NCI-H1436 (cell line): ENCODE measurements at places on chromosomes 3 and 15.

- DNase-seq, result no peak
Observed at GRCh38 chr3:150248116-150248887, 159.8 kb upstream of the TSC22D2 start.

- no peak for DNase-seq
Observed at GRCh38 chr3:126661532-126662364, 6.8 kb upstream of the TXNRD3 start.

DNA sequence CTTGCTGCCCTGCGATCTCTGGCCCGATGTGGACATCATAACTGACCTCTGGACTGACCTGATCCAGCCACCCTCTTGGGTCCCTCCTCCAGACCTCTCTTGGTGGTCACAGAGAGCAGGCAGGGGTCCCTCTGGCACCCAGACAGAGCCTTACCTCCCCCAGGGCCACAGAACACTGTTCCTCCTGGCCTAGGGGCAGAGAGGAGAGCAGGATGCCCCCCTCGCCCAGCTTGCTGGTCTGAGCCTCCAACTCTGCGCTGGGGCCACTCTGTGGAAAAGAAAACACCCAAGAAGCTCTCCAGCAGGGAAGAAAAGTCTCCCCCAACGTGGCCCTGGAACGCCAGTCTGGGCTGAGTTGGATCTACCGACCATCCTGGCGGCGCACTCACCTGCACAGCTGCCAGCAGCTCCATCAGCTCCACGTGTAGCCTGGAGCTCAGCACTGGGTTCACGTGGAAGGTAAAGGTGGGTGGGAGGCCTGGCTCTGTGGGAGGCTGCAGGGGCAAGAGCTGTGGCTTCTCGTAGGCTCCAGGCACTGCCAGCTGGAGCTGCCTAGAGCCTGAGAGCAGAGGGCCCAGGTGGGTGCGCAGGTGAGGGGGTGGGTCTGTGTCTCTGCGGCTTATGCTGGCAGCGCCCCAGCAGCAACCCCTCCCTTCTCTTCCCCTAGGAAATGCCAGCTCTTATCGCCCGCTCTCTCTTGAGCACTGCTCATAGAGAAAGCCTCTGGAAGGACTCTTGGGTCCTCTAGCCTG, 6.0 kb downstream of the PLA2G4F start:
- DNase-seq, result no peak

GRCh38 chr15:40762919-40763800, 708 bp upstream of the GCHFR start:
- peak; percentile 71 for DNase-seq

DNA sequence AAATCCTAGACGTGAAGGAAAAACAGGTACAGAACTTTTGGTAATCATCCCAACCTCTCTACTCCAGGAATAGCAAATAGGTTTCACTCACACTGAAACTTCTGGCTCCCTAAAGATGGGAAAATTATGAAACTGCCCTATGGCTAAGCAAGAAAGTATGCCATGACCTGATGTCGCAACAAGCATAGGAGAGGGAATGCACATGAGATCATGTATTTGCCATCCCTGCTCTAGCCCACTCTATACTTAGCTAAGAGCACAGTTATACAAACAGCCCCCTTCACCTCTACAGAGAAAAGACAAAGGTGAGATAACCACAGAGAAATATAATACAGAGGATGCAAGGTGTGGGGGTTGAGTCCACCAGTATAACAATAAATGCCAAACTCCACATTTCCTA, 102.7 kb downstream of the TBC1D5 start:
- no peak for DNase-seq

GRCh38 chr3:148150141-148150540, 547.6 kb upstream of the AGTR1 start:
- no peak for DNase-seq

GRCh38 chr3:143934791-143935190, 36.8 kb upstream of the DIPK2A start:
- no peak for DNase-seq

- DNase-seq, result no peak
Observed at GRCh38 chr15:91412138-91412928, 312.3 kb downstream of the SV2B start.

GRCh38 chr15:63474810-63475316, 29.5 kb upstream of the USP3 start:
- DNase-seq, result no peak

DNA sequence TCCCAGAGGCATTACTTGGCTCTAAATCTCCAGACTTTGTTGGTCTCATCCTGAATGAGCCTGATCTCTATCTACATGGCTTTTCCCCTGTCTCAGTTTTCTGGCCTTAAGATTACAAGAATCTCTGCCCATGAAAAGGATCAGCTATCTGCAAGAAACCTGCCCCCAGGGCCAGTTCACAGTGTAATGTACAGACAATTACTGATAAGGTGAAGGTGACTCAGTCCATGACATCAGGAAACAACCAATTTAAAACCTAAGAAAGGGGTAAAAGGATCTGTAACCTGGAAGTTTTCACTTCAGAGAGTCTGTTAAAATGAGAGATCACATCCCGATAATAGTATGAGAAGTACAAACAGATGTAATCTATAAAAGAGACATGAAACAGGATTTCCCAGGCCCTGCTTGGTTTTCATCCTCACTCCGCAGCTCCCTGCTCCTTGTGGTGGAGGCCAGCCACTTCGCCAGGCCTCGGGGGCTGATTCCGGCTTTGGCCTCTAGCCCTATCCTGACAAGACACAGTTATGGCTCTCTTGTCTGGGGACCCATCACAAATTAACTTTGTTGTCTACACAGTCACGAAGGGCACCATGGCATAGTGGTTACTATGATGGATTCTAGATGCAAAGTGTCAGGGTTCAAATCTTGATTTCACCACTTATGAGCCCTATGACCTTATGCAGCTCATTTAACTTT, 136.9 kb downstream of the THSD4 start:
- no peak for DNase-seq

DNA sequence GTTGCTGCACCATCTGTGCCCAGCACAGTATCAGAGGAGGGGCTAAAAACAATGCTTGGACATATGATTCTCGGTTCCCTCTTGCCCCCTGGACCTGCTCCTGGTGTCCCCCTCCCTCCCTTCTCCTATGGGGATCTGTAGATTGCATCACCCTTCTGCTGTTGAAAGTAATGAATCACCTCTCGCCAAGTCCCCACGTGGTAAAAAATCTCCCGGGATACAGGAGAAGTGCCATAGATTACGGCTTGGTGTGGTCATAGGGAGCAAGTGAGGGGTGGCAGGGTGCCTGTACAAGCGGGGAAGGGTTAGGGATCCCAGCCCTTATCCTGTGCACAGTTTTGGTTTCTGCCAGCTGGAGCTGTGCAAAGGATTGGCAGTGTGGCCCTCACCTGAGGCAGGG, 37.7 kb downstream of the AMOTL2 start:
- DNase-seq, result no peak

DNA sequence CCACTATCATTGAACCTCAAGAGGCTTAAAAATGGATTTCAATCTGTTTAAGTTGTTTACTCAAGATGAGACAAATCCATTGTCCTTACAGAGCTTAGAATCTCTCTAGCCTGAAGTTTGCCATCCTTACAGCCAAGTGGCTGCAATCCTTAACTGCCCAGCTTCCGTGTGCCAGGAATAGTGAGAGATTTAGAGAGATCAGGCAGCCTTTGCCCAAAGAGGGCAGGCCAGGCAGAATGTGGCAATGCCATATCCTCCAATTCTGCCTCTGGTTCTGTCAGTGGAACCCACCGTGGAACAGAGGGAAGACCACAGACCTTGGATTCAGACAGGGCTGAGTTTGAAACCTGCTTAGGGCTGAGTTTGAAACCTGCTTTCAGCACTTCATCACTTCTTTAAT, 374.3 kb downstream of the VPS13C start:
- no peak for DNase-seq

GRCh38 chr3:31013090-31013489, 118.6 kb upstream of the GADL1 start:
- no peak for DNase-seq

GRCh38 chr3:58043933-58044332, 35.7 kb downstream of the FLNB start:
- DNase-seq, result no peak

DNA sequence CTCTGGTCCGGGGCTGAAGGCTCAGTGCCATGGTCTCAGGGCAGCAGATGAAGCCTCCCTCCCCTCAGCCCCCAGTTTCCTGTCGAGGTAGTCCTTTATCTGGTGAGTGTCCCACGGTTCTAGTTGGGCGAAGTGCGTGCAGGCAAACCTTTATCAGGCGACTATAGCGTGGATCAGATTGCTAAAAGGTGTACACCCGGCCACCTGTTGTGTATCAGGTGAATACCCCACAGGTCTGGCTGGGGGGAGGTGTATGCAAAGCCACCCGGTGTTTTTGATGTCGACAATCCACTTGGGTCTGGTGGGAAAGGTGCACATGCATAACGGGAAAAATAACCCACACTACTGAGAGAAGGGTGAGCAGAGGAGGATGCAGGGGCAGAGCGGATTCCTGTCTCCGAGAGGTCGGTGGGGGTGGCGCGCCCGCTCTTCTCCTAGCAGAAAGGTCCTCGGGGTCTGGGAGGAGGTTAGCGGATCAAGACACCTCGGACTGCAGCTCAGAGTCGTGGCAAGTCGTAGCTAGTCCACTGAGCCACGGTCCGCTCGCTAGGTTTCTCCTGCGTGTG, 507 bp downstream of the SLC12A6 start:
- no peak for DNase-seq

DNA sequence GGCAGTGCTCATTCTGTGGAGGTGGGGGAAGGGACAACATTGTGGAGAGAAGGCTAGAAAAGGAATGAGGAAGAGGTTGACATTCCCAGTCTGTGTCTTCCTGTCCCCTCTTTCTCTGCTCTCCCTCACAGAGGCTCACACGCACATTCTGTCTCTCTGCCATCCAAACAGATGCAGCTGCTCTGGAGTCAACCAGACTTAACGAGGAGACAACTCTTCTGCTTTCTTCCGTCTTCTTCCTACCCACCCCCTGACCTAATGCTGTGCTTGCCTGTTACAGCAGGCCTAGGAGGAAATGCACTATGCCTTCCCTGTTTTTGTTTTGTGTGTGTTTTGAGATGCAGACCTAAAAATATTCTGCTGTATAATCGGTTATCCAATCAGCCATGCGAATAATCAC, 121.9 kb downstream of the CACNA1D start:
- no peak for DNase-seq

- no peak for DNase-seq
Observed at GRCh38 chr3:128283421-128283820, 130.1 kb downstream of the EEFSEC start.

- no peak for DNase-seq
Observed at GRCh38 chr3:133890037-133890436, 5.6 kb downstream of the RAB6B start.

GRCh38 chr3:191380001-191380400, 49.7 kb upstream of the UTS2B start:
- DNase-seq, result no peak

DNA sequence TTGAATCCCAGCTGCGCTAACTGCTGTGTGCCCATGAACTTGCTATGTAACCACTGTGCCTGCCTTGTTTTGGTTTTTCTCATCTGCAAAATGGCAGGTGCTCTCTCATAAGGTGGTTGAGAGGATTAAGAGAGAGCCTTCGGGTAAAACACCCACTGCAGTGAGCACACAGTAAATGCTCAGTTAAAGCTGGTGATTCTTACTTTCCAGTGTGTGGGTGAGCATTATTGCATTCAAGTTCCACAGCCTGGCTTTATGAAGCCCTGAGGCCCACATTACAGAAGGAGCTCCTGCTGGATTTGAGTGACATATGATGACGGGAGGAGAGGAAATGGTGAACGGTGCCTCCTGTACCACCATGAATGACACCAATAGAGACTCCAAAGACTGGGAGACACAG, 83.5 kb upstream of the SEC13 start:
- no peak for DNase-seq

DNA sequence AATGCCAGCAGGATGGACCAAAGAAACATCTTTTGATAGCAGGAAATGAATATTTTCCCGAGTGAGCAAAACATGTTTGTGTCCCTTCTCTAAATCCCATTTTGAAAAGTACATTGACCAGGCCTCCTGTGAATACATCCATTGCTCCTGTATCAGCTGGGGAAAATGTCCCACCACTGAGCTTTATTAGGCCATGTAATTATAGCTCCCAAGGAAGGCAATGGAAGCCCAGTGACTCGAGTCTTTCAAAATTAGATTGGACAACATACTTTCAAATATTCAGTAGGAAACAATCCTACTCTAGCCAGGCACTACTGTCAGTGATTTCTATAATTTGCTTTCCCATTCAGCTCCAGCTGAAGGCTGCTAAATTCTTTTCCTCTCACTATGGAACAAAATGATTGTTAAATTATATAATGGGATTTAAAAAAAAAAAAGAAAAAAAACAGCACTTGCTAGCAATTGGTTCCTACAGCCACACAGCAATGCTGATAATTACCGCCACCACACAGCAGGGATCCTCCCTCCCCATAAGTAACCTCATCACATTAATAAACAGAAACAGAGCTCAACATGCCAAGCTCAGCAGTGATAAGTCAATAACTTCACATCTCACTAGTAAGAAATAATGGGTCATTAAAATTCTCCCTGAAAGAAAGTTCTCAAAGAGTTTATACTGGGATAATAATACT, 172.4 kb upstream of the SLC2A2 start:
- no peak for DNase-seq

GRCh38 chr3:16842272-16843270, 42.2 kb upstream of the PLCL2 start:
- peak; percentile 26 for DNase-seq

- no peak for DNase-seq
Observed at GRCh38 chr3:51362476-51362875, 22.6 kb upstream of the MANF start.

DNA sequence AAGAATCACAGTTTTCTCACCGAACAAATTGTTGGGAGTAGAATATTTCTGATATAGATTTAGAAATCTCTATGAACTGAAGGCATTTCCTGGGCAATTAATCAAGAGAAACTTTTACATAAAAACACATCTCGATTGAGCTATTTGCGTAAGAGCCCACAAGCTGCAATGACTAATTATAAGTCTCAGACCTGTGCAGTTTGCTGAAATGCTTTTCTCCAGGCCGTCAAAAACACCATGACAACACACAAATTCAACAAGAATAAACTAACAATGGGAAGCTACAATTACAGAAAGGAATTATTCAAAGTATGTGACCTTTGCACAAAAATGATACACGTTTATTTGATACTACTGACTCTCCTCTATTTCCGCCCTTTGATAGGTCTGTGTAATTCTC, 481.2 kb upstream of the WNT5A start:
- DNase-seq, result no peak

- no peak for DNase-seq
Observed at GRCh38 chr3:130975251-130975650, 51.4 kb downstream of the ASTE1 start.

DNA sequence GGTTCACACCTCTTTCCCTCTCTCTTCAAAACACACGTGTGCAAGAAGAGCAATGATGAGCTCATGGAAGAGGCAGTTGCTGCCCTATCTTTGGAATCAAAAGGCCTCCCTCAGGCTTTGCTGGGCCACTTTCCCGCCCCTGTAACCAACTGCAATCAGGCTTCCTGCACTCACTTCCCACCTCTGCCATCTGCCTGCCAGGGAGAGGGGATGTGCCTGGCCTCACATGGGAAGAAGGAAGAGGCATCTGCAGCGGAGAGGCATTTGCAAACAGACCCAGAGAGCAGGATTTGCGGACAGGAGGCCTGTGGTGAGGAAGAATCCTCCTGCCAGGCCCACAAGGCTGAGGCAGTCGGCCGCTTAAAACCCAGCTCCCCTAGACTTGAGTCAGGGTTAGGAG, 175.6 kb upstream of the ATP10A start:
- no peak for DNase-seq
